ENCODE measurements at places on chromosomes 4 and X.

DNA sequence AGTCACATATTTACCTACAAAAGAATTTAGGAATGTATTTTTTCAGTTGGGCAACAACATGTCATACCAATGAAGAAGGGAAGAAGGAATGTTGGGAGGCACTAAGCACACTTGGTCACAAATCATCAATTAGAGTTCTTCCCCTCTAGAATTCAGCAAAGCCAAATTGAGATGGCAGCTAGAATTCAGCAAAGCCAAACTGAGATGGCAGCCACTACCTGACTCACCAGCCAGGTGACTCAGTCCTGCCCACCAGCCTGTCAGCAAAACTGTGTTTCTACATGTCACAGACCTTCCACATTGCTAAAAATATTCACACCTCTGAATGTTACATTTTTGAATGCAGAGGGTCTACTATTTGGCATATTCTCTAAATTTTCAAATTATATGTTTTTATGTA lies 63.2 kb upstream of the NOCT start:
- no peak for DNase-seq

- DNase-seq, result no peak
Observed at GRCh38 chrX:155389634-155390033, 7.7 kb downstream of the F8A2 start.

DNA sequence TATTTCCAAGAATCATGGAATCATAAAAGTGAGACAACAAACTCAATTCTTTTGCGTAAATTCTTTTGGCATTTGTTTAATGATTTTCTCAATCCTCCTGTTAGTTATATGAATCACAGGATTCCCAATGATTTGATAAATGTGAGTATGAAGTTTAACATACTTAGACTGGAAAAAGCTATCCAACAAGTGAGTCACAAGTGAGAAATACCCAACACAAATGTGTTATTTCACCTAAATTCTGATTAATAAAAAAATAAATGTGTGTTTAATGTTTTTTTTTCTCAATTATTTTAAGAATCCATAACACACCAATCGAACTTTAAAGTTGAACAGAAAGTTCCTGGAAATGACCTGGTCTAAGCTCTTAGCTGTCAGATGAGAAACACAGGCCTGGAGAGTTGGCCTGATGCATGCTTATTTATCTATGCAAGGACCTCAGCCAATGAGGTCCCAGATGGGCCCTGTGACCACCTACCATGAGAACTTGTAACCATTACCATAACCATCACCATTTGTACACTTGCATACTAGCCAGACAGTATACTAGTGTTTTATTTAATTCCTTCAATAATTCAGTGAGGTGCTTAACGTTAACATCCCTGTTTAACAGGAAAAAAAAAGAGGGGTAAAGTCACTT lies 386.7 kb downstream of the SPRY1 start:
- DNase-seq, result peak; percentile 66

DNA sequence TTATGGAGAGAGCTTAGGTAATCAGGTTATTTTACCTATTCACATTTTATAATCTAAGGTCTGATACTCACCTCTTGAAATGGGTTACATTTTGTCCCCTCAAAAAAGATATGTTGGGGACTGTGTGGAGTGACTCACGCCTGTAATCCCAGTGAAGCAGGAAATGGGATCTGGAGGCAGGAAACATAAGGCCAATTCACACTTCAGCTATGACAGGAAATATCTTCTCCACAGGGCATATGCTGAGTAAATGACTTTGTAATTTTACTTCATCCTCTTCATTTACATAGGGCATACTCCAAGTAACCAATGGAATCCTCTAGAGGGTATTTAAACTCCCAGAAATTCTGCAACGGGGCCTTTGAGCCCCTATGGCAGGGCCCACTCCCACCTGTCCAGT lies 54.8 kb upstream of the ZMAT1 start:
- DNase-seq, result no peak

DNA sequence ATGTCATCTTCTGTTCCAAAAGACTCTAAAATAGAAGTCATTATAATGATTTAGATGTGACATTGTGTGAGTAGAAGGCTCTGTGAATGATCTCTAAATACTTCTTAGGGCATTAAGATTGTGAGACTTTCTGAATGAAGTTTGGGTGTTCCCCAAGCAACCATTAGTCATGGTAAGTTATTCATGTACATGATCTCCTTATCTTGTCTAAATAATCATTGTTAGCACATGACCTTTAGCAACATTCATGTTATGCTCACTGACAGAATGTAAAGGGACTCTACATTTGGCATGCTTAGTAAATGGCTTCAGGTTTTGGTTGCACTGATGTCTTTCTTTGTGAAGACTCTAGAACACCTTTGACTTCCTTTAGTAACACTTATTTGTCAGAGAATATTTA lies 140.8 kb upstream of the AGA start:
- no peak for DNase-seq

DNA sequence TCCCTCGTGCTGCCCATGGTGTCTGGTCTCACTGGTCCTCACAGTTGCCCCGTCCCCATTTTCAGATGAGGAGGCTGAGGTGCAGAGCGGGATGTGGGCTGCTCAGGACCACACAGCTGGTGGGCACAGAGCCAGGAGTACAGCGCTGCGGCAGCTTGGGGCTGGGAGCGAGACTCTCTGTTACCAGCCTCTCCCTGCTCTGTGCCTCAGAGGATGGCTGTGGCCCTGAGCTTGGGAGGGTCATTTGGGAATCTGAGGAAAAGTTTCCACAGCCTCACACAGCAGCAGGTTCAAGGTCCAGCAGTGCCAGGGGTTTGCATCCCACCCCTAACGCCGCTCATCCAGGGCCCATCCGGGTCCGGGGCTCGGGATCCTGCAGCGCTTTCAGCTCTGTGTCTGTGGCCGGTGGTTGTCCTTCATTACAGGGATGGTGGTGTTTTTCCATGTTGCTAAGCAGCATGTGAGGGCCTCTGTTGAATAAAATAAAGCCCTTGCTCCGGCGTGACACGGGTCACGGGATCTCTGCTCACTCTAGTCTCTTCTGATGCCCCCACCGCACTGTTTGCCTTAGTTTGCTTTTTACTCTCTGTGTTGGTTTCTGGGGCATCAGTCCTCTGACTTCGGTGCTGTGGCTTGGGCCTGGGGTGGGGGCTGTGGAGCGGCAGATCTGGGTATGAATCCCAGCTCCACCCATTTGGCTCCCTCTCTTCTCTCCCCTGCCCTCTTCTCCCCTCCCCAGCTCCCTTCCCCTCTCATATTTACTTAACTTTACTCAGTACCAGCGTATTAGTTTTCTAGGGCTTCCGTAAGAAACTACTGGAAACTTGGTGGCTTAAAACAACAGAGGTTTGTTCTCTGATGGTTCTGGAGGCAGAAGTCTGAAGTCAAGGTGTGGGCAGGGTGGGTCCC lies 6.5 kb downstream of the WFS1 start:
- no peak for DNase-seq

GRCh38 chr4:121479808-121480207 lies 99.0 kb upstream of the QRFPR start:
- no peak for DNase-seq

DNA sequence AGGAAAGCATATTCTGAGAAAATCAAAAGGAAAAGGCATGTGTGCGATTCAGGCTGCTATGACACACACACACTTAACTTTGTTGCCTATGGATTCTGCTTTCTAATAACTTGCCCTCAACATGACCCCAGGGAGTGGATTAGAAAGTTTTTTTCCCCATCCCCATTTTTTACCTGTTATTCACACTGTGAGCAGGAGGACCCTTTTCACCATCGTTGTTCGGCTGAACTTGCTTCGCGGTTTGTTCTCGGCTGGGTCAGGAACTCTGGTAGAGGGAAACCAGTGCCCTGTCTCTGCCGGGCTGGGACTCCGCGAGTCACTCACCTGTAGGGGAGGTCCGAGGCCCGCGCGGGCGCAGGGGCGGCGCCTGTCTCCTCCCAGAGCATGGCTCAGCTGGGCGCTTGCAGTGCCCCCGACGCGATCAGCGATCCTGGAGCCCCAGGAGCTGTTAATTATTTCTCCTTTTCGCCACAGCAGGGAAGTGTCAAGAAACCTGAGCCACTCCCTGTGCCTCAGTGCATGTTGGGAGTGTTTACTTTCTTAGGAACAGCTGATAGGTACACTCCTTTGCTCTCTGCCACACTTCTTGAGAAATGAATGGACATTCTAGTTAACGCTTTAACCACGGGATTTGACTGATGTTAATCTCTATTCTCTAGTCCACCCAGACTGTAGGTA lies at the start of gene RASSF6:
Gene RASSF6, minus strand, starts transcription at position 322 of the 678 bp plus-strand sequence. CDS start 8,641 bp downstream, outside the sequence.
- no peak for DNase-seq

DNA sequence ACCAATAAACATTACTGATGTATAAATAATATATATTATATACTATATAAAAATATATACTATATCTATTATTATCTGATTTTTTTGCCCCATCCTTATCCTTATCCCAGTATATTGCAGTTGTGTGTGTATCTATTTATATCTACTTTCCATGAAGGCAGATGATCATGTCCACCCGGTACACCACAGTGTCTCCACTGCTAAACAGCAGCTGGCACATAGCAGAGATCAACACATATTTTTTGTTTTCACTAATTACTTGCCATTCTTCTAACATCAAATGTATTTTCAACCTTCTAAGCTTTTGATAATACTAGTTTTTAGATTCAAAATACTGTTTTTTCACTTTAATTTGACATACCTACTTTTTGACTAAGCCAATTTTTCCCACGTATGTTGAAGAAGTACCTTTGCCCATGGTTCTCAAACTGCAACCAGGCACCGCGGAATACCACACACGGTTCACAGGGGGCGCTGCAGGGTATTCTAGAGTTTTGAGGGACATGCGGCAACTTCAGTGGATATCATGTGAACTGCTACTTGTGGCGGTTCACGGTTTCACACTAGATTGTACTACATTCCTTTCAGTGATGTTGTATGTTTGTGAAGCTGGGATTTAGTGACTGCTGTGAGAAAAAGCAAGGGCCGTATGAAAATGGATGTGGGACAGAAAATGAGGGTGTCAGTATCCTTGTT lies 182.5 kb upstream of the NPY2R start:
- peak; percentile 42 for DNase-seq

DNA sequence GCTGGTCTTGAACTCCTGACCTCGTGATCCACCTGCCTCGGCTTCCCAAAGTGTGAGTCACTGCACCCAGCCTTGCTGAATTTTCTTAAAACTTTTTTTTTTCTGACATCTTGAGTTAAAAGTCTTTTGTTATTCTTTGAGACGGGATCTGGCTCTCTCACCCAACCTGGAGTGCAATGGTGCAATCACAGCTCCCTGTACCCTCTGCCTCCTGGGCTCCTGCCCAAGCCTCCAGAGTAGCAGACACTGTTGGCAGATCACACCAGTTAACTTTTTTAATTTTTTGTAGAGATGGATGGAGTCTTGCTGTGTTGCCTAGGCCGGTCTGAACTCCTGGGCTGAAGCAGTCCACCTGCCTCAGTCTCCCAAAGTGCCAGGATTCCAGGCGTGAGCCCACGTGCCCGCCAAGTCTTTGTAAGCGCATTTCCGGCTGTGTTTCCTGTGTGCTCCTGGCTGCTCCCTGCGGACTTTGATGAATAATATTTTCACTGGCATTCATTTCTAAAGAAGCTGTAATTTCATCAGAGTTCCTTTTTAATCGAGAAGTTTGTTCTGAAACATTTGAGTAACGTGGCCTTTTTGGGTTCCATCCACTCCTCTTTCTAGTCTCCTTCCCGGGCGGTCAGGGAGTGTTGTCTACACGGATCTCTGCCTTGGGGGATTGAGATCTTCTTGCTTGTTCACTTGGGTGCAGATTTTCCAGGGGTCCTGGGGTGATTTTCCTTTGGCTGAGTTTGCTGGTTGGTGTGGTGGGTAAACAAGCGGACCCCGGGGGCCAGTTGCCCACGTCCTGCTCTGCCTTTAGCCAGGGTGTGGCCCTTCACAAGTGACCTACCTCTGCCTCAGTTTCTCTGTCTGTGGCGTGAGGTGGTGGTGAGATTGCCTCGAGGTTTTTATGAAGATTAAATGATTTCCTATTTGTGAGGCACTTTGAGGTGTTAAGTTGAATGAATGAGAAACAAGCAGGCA lies 44.4 kb downstream of the PCGF3 start:
- DNase-seq, result peak; percentile 17

- no peak for DNase-seq
Observed at GRCh38 chr4:161466316-161466715, 697.5 kb downstream of the FSTL5 start.

DNA sequence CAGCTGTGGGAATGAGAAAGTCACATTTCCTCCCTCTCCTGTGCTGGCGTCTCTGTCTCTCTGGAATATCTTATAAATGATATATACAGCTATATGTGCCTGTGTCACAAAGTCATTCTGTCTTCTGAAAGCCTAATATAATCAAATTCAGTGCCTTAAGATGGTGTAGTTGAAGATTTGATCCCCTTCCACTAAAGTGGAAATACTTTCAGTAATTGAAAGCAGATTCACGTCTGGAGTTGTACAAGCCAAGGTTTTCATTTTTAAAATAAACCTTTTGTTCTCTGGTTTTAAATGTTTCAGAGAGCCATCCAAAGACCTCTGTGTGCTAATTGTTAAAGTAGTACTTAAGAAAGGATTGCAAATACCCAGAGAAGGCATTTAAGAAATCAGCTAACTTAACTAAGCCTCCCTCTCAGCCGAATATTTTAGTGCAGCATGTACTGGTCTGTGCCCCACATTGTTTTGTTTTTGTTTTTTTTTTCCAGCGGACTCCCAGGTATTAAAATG lies 206.8 kb downstream of the TENM3 start:
- DNase-seq, result no peak

DNA sequence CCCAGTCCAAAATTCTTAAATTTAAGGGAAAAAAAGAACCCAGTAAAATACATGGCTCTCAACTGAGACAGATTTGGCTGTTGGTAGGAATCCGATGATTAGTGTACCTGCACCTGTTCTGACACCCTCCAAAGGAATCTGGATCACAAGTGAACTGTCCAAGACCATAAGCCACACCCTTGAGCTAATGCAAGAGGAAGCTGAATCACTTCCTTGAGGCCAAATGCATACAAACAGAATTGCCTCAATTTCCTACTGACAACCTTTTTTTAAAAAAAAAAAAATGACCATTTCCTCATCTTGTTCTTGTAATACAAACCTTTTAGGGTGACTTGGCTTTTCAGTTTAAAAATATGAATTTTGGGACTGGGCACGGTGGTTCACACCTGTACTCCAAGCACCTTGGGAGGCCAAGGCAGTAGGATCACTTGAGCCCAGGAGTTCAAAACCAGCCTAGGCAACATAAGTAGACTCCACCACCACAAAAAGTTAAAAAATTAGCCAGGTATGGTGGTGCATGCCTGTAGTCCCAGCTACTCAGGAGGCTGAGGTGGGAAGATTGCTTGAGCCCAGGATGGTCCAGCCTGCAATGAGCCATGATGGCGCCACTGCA lies 10.7 kb upstream of the FBXL5 start:
- peak; percentile 58 for DNase-seq

Measured in HCEC 1CT (cell line).